Stimulated activated memory B cell treated with anti-CD40 and anti-IgM and Interleukin-4, amounts not matched to agents 10 μg/mL and 1 μg/mL and 100 μg/mL, for 72 hours (primary cell): ENCODE measurements at places on chromosomes 12 and 14.

GRCh38 chr14:72998252-72998903 lies 28.5 kb downstream of the ZFYVE1 start:
- ATAC-seq, result no peak

- no peak for ATAC-seq
These were observed 154.6 kb downstream of the SLC6A15 start for GRCh38 chr12:84757978-84758377.

- ATAC-seq, result no peak
These were observed 8.2 kb downstream of the SERPINA6 start for GRCh38 chr14:94314890-94315289.

GRCh38 chr12:72511498-72511897 lies 239.3 kb downstream of the TRHDE start:
- no peak for ATAC-seq

GRCh38 chr12:4849115-4849541 lies 60.6 kb upstream of the KCNA1 start:
- ATAC-seq, result no peak

DNA sequence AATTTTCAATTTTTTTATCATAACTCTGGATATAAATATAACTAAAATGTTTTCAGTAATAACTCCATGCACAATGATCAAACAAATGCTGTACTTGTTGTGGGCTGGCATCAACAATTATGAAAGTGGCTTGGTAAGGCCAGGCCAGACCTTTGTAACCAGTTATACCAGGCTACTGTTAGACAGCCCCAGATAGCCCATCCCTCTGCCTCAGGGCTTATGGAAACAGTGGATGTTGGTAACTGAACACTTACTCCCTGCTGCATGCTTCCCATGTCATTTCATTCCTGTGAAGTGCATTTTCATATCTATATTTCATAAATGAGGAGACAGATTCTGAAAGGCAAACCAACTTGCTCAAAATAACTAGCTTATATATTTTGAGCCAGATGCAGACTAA lies 195.0 kb downstream of the SYT1 start:
- no peak for ATAC-seq

DNA sequence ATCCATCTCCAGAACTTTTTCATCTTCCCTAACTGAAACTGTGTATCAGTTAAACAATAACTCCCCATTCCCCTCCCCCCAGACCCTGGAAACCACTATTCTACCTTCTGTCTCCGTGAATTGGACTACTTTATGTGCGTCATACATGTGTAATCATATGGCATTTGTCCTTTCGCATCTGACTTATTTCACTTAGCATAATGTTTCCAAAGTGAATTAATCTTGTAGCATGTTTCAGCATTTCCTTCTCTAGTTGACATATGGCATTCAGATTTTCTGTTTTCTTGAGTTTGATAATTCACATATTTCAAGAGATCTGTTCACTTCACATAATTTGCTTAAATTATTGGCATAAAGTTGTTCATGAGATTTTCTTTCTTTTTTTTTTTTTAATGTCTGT lies 9.8 kb downstream of the CYP46A1 start:
- no peak for ATAC-seq

- no peak for ATAC-seq
These were observed 490.1 kb downstream of the PCNX1 start for GRCh38 chr14:71397371-71397770.

GRCh38 chr14:34334329-34334728 lies 127.7 kb downstream of the SPTSSA start:
- ATAC-seq, result no peak

DNA sequence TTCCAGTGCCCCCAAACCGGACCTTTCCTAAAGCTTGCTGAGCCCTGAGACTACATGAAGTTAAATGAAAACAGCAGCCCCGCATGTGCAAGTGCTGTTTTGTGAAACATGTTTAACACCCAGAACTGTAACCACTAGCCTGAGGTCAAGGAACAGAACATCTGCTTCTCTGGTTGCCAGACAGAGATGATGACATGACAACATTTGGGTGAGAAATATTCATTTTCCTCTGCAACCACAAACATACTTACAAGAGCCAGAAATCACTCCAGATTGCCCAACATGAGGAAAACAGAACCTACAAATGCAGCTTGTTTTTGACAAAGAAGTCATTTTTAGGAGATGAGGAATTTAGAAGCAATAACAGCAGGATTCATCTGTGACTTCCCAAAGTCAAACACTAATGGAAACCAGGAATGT lies 110.4 kb downstream of the BCAT1 start:
- ATAC-seq, result peak; percentile 18

GRCh38 chr12:108666401-108666881 lies 32.7 kb upstream of the SELPLG start:
- ATAC-seq, result no peak

DNA sequence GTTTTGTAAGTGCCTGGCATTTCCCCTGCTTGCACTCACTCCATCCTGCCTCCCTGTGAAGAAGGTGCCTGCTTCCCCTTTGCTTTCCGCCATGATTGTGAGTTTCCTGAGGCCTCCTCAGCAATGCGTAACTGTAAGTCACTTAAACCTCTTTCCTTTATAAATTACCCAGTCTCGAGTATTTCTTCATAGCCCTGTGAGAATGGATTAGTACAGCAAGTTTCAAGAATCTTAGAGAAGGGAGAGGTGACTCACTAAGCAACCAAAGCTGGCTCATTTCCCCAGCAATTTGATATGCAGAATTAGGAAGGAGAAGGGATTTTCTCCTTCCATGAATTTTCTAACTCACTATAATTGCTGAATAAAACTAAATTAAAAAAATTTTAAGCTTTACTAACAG lies 251.0 kb upstream of the FOXG1 start:
- ATAC-seq, result no peak

- no peak for ATAC-seq
These were observed 756.6 kb downstream of the NOVA1 start for GRCh38 chr14:25841226-25841625.

- ATAC-seq, result no peak
These were observed 191.7 kb downstream of the ALG10B start for GRCh38 chr12:38508246-38508645.

- ATAC-seq, result no peak
These were observed 245.8 kb upstream of the RMST start for GRCh38 chr12:97216848-97217247.

GRCh38 chr12:95460896-95461295 lies 13.1 kb upstream of the METAP2 start:
- ATAC-seq, result no peak

GRCh38 chr12:95201056-95201670 lies 16.1 kb downstream of the FGD6 start:
- ATAC-seq, result no peak

DNA sequence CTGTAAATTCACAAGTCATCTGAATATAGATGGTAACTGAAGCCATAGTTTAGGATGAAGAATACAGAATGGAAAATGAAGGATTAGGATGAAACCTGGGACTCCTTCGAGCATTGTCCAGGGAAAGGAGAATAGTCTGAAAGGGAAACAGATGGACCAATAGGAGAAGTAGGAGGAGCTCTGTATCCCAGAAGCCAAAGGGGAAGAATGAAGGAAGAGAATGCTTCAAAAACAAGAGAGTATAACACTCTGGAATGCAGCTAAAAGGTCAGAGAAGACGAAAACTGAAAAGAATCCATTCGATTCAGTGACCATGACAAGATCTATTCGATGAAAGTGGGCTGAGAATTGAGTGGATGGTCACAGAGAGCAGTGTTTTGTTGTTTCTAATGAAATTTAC lies 1.0 kb downstream of the GMFB start:
- no peak for ATAC-seq
